HT1080 (cell line): ENCODE measurements at places on chromosomes 2 and 18. TPM values are rescaled to one million over a fixed set of nuclear protein-coding genes. Genes with fewer than 3 reads are reported as not detected.

POTEC gene
- total RNA-seq: 0.24 TPM in 1 of 2 replicates, not detected in the other

CPO gene
- total RNA-seq: 0.10 TPM in 1 of 2 replicates, not detected in the other

IL1F10 gene
- not detected in 2 replicates for total RNA-seq

RHBDD1 gene
- total RNA-seq: 7.7 and 14.0 TPM in 2 replicates

FAM237A gene
- not detected in 2 replicates for total RNA-seq

GRCh38 chr2:240405684-240406313, 29.7 kb upstream of the GPC1 start:
- DNase-seq: no peak

GRCh38 chr2:231132129-231132528, 7.3 kb upstream of the HTR2B start:
- DNase-seq: peak; percentile 31

DNA sequence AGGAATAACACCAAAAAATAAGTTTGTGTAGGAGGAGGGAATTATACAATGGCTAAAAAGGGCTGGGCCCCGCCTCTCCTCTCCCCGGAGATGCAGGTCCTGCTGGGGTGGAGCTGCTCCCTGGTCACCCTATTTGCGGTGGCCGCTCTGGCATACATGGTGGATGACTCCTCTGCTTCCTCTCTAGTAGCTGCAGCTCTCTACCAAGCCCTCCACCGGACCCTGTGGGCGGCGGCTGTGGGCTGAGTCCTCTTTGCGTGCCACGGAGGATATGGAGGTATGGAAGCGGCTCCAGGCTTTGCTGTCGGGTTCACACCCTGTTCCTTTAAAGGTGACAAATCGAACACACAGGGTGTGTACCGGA, 77.1 kb upstream of the SEC11C start:
- DNase-seq: peak; percentile 56

DNA sequence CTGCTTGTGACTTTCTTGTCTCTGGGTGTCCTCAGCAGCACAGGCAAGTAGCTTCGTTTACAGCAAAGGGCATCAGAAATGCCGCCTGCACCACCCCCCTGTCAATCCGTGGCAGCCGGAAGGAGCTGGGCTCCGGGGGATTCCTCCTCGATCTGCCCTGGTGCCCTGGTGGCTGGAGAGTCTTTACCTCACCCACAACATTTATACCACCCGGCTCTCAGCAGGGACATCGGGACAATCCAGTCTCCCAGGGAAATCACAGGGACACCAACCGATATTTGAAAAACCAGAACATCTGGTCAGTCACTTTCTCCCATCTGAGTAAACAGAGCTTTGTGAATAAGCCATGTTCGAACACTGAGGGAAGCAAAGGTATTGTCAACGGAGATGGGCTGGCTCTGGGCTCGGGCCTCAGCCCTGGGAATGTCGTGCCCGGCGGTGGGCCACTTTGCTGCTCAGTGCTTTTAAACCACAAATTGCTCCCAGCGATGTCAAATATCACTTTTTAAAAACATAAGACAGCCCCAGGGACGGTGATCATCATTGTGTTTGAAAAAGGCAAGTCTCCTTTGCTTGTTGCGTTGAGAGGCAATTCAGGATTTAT, 210.0 kb upstream of the SALL3 start:
- DNase-seq: no peak

GRCh38 chr2:215636816-215637215, 200.9 kb upstream of the FN1 start:
- no peak for DNase-seq

GRCh38 chr2:43787895-43788294, 14.1 kb downstream of the DYNC2LI1 start:
- DNase-seq: no peak

- no peak for DNase-seq
Measured at GRCh38 chr2:140916410-140916809, 1214.4 kb downstream of the LRP1B start.

- no peak for DNase-seq
Measured at GRCh38 chr2:50344509-50345106, 687.3 kb downstream of the NRXN1 start.
